ENCODE measurements at places on chromosomes 11 and 22.
A peak's percentile ranks its signal among the peaks of the same experiment; 100 is the strongest.

DNA sequence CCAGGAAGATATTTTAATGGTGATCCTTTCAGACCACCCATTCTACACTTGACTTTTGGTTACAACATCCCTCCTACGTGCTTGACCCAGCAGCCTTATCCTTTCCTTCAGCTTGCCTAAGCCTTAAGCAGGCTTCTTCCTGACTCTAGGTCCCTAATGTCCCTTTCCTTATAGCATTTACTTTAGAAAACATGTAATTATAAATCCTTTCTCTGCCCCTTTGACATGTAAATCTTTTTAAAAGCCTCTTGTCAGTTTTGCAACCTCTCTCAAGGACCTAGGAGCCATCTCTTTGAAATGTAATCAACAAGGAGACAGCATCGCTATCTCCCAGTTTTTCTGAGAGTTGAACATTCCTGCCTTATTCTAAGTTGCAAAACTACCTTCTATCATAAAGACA lies 1255.2 kb downstream of the LRRC4C start:
- DNase-seq = no peak

GRCh38 chr11:58055806-58056401 lies 25.2 kb downstream of the OR6Q1 start:
- DNase-seq = no peak

DNA sequence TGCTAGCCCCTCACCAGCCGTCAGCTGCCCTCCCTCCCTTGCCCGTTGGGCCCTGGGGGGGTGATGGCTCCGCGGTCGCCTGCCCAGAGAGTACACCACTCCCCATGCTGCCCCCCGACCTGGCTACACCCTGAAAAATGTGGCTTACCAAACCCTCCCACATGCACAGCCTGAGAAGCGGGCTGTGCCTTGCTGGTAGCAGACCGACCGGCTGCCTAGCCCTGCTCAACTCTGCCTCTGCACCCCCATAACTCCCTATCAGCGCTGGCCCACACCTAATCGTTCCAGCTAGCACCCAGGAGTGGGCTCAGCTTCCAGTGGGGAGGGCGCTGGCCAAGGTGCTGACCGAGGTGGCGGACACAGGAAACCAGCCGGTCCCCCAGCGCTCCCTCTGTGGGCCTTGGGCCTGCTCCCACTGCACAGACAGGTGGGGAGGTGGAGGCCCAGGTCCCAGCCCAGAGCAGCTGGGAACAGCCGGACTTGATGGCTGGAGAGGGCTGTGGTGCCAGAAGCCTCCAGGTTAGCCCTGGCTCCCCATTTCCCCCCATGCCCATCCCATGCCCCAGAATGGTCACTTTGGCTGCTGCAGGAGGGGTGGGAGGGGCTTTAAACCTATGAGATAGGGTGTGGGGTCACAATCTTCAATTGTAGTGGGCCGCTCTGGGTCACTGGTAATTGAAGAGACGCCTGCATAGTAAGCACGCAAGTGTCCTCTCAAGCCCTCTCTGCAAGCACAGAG lies 32.1 kb upstream of the PRODH start:
- DNase-seq = no peak

DNA sequence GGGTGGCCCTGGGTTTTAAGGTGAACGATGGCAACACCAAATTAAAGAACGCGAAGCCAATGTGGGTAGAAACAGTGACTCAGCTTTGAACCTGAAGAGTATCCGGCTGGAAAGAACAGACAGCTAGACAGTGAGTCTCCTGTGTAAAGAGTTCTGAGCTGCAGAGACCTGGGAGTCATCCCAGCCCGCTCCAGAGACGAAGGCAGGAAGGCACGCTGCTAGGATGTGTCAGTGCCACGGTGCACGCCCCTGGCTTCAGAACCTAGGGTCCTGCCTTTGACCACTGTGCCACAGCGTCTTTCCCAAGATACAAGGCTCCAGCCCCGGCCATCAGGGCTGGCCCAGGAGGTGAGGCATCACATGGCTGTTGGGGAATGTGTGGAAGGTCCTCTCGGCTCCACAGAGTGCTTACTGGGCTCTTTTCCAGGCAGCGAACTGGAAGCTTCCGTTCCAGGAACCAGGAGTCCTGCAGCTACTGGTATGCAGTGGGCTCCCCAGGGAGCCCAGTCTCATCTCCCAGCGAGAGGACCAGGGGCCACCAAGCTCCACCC lies 29.9 kb downstream of the LRFN4 start:
- DNase-seq = no peak

DNA sequence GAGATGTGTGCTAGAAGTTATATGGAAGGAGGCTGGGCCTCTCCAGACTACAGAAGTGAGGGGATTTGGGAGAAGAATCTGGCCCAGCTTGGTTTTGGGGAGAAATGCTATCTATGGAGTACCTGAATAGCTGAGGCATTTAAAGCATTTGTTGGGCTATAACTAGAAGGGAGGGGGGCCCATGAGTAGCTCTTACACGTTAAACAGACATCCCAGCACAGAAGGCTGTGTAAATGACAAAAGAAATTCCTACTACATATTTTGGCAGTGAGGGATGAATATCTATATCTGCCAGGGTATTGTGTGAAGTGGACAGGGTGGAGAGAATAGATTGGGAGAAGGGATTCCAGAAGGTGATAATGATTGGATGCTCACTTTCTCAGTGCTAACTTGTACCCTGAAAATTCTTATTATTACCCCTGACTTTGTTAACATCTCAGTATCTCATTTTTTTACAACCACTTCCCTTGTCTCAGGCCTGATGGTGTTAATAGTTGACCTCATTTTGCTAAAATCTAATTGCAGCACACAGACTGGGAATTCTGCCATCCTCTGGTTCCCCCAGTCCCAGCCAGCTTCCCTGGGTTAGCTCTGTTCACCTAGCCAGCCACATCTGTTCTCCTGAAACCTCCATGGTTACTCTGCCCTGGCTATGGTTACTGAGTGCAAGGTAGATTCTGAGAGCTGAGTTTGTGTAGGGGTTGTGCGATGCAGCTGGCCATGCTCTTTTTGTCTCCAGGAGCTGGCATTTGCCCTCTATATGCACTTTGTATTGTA lies 28.8 kb upstream of the RRM1 start:
- no peak for DNase-seq

DNA sequence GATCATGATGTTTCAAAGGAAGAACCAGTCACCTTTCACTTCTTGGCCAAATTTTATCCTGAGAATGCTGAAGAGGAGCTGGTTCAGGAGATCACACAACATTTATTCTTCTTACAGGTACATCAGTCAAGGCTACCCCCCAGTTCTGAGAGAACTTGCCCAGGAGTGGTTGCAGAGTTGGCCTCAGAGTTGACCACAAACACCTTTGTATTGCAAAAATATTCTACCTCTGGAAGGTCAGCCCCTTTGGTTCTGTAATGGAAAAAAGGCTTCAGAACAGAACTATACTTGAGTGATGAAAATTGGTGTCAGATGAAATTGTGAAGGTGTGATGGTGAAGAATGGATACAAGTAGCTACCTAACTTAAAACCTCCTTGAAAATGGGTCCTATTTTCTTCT lies 35.7 kb downstream of the NF2 start:
- DNase-seq = no peak

- no peak for DNase-seq
Observed at GRCh38 chr22:45554040-45554406, 51.3 kb downstream of the FBLN1 start.

DNA sequence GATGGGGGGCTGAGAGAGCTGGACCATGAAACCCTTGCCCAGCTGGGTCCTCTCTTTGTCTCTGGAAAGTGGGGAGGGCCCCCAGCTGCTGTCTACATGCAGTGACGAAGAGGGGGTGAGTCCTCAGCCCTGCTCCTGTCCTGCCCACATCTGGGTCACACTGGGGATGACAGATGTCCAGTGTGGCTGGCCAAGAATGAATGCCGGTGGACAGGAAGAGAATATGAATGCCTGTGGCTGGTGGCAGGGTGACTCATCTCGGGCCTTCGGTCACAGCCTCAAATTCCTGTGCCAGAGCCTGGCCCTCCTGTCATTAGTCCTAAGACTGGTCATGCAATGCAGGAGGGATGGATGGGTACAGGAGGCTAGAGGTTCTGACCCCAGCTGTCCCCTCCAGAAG lies 2.2 kb upstream of the PNPLA3 start:
- DNase-seq = peak; percentile 71

GRCh38 chr11:77547863-77548551 lies 41.7 kb upstream of the AQP11 start:
- DNase-seq = peak; percentile 20
